ENCODE measurements at places on chromosomes 1 and 21.

GRCh38 chr1:161929137-161929536 lies 94.5 kb downstream of the OLFML2B start:
- no peak for DNase-seq

DNA sequence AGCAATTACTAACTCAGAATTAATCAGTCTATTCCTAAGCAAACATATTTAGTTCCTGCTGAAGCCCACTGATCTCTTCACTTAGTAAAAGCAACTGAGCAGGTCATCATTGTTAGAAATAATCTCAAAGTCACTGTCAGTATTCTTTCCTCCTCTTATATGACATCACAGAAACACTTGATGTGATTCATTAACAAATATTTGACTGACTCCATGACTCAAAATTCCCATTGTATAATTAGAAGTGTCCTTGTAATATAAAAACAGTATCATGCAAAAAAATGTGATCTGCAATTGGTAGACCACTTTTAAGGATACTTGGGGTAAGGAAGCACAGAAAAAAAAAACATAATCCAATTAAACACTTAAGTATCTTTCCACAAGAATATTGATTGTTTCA lies 194.4 kb downstream of the DPYD start:
- no peak for DNase-seq

- DNase-seq: no peak
These were observed 26.6 kb downstream of the LRRC8C start for GRCh38 chr1:89659322-89660081.

DNA sequence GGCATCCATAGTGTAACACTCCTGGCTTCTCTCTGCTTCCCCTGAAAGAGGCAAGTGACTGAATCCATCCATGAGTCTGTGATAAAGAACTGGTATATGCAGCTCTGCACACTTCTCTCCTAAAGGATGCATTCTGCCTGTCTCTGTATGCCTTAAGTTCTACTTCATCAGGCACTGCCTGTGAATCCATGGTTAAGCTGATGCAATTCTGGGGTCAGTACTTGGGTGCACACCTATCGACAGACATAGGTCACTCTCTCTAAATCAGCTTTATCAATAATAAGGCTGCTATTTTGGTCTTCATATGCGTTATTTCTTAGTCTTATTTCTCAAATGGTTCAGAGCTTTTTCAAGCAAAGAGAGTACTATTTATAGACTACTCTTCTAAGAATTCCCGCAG lies 32.7 kb upstream of the PTP4A2 start:
- DNase-seq: no peak

GRCh38 chr1:219820551-219820950 lies 107.8 kb downstream of the SLC30A10 start:
- DNase-seq: no peak

DNA sequence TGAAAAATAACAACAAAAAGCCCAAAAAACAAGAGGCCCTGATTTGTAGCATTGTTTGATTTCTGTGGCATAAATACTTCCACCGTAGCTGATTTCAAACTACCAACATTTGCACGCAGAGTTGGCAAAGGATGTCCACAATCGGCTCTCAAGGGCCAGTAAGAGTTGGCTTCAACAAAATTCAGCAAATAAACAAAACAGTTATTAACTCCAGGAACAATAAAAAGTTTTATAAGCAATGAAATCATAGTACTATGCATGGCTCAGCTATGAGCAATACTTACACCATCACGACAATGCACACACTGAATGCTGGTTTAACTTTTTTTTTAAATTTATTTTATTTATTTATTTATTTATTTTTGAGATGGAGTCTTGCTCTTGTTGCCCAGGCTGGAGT lies 8.7 kb upstream of the COX20 start:
- no peak for DNase-seq

DNA sequence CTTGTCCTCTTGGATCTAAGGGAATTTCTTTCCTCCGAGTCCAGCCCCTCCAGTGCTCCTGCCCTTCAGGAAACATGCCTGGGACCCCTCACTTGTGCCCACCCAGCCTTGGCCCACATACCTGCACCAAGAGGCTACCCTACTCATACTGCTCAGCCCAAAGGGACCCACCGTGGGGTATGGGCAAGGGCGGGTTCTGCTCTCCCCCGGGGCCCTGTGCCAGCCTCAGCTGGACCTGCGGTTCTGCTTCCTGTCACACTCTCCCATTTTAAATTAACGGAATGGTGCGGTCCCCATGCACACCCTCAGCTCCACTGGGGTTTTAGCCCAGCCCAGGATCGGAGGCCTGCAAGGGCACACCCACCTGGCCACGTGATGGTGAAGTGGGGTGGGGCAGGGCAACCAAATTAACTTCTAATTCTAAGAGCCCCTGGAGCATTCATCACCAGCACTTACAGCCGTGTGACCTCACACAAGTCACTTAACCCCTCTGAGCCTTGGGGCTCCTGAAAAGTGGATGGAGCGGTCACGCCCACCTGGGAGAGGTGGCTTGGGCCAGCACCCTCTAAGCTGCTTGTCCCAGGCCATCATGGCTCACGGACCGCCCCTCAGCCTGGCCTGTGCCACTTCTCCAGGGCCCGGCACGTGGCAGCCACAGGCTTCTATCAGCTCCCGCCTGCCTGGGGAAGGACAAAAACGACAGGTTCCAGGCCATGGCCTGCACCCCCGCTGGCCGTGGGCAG lies 28.3 kb downstream of the TP73 start:
- no peak for DNase-seq

GRCh38 chr1:197083474-197083873 lies 16.4 kb upstream of the F13B start:
- no peak for DNase-seq

GRCh38 chr21:26293141-26293946 lies 122.8 kb upstream of the APP start:
- DNase-seq: no peak

GRCh38 chr1:54764922-54765561 lies 719 bp upstream of the PARS2 start:
- no peak for DNase-seq

Data from stimulated activated CD8-positive, alpha-beta memory T cell treated with anti-CD3 and anti-CD28 coated beads, Interleukin-4, amount 100 ng/mL, for 4 hours (primary cell).